Psoas muscle (tissue), 8 donors: ENCODE measurements at places on chromosomes 3 and 15. TPM values are rescaled to one million over a fixed set of nuclear protein-coding genes. Genes with fewer than 3 reads are reported as not detected.

The TGM4 gene
- not detected for total RNA-seq

The CHRNA7 gene
- total RNA-seq: 0.32 TPM

The REC114 gene
- not detected for total RNA-seq

The FAM174B gene
- 9.5 TPM for total RNA-seq

DNA sequence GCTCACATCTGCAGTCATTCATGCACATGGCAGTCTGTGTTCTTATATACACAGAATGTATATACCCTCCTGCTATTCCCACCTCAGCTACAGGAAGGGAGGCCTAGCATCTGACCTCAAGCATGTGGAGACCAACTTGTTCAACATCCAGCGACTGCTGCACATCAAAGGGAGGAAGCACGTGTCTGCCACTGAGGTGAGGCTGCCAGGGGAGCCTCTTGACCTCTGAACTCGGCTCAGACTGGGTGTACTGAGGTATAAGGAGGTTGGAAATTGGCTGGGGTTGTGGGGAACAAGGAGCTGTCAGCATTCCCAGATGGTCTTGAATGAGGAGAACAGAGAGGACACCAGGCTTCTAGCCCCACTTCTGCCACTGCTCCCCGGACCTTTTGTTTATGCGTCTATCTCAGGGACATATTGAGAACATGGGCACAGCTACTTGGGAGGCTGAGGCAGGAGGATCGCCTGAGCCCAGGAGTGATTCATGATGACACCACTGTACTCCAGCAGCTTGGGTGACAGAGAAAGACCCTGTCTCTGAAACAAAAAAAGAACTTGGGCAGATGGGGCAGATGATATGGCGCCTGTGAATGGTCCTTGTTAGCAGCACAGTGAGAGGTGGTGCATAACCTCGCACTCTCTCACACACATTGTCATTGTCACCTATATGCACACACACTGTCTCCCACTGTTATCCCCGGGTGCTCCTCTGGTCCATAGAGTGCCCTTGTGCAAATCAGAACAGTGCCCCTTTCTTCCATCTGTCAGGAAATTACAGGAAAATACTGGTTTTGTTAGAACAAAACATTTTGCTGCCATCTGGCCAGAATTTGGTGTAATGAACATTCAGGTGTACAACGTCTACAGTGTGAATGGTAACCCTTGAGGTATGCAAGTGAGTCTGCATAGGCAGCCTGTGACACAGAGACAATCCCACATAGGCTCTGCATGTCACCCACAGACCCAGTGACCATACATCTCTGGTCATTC is 5.4 kb downstream of the VILL start:
- DNase-seq: no peak

GRCh38 chr3:160450846-160451245 is 1.3 kb upstream of the TRIM59 start:
- DNase-seq: no peak

DNA sequence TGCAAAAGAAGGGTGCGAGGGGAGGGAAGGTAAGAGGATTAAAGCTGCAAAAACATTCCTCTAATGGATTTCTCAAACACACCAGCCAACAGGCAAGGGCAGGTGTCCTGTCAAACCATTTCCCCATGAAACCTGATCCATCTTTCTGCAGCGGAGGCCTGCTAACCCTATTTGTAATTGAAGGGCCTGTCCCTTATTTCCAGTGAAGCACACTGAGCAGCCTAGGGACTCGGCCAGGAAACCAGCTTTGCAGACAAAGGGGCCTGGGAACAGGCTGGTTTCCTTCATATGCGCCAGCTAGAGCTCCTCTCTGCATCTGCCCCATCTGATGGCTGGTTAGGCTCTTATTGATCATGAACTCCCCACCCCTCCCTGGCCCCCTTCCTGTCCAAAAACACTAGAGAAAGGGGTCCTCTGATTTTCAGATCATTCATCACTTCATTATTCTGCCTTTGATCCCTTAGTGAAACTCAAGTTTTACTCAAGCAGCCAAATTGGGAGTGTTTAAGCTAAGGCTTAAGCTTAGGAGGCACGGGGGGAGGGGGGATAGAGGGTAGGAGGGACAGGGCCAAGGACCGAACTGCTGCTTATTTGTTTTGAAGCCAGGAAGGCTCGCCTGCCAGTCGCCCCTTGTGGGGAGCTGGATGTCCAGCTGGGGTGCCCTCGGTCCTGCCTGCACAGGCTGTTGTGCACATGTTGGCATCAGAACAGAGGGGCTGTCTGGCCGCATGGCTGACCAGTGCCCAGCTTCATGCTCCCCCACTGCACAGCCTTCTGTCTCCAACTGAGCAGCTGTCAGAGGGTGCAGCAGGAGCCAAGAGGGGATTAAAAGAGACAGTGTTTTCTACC is 53.1 kb downstream of the BOC start:
- no peak for DNase-seq

DNA sequence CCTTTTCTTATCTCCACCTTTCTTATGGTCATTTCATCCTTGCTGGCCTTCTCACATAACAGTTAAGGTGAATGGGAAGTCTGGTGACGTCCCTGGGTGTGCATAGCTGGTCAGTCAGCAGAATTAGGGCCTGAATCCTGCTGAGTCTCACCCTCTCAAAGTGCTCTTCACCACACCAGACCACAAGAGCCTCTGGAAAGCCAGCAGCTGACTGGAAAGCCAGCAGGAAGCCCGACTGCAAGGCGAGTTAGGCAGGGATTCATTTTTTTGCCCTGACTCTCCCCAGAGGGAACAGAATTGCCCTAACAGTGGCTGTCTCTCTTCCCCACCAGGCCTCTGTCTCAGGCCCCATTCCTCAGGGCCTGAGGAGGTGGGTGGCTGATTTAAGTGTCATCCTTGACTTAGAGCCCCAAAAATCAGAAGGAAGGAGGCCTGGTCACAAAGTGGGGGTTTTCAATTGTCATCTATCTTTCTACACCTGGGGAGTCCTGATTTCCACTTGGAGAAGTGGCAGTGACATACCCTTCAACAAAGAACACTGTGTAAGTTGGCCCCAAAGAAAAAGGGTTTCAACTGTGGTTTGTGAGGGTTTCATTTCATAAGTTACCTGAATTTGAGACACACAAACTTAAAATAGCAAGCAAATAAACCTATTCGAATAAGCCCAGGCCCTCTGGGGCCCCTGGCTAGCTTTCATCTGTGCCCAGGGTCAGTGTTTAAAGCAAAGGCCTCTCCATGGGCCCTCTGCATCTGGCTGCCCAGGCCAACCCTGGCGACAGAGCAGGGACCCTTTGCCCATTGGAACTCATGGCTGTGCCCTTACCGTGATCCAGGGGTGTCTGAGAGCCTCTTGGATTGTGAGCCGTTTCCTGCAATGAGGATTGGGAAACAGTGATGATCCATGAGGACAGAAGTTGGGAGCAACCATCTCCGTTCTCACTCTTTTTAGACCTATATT is 90.5 kb upstream of the HERC1 start:
- no peak for DNase-seq

DNA sequence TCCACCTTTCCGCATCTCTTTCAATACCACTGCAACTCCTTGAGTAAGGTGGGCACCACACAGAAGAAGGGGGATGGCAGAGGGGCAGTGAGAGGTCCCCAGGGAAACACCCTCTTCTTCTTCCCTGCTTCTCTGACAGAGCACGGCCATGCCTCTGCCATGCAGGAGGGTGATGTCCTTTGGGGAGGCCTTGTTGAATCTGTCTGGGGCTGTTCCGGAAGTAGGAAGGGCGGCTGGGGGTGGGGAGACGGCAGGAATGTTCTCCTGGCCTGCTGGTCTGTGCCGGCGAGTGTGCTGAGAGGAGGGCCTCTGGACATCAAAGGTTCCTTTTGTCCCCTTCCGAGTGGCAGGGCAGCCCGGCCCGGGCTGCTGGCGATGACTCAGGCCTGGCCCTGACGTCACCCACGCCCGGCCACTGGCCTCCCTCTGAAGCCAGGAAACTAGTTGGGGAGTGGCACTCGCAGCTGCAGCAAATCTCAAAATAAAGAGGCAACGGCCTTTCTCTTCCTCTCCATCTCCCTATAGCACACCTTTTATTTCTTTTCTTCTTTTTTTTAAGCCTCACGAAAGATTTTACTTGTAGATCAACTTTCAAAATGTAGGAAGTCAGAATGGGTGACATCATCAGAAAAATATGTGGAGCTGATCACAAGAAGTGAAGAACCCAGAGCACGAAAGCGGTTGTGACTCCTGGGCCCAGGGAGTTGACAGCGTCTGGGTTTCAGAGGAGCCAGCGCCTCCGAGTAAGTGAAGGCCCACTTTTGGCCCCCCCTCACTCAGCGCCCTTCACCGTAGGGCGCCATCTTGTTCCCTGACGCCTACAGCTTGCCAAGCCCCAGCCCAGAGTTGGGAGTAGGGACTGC is at the start of gene ZBTB38:
ZBTB38 (plus strand) TSS at position 443 of the 863 bp plus-strand sequence. CDS start 73,885 bp downstream, outside the sequence.
- DNase-seq: peak; percentile 93

DNA sequence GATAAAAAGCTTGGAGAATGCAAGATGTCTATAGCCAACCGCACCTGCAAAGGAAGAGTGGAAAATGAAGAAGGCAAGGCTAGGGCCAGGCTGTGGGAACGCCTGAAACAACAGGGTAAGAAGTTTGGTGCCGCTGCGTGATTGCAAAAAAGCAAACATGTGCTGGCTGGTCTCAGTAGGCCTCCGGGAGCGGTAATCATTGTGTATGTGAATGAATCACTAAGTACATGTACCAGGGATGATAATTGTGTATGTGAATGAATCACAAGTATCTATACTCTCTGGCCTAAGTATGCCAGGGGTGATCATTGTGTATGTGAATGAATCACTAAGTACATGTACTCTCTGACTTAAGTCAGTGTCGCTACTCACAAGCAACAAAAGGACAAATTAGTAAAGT is 40.3 kb upstream of the PARL start:
- no peak for DNase-seq

DNA sequence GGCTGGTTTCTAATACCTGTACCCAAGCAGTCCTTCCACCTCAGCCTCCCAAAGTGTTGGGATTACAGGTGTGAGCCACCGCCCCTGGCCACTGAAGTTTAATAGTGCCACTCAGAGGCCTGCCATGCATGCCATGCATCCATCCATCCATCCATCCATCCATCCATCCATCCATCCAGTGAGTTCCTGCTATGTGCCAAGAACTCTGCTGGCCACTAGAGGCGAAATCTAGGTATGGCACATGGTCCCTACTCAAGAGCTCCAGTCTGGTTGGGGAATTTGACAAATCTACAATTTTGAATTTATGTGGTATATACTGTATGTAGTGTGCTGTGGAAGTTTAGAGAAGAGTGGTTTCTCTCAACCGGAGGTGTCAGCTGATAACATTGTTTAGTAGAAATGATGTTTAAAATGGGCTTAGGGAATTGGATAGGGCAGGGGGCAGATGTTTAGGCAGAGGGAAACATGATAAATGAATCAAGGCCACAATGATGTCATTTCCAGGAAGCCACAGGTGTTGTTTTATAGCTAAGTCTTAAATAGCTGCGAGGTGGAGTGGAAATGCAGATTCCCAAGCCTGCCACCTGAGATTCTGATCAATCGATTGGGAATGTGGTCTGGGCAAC is 384.4 kb upstream of the C2CD4B start:
- DNase-seq: no peak

GRCh38 chr3:70753572-70753971 is 441.1 kb upstream of the MDFIC2 start:
- no peak for DNase-seq

DNA sequence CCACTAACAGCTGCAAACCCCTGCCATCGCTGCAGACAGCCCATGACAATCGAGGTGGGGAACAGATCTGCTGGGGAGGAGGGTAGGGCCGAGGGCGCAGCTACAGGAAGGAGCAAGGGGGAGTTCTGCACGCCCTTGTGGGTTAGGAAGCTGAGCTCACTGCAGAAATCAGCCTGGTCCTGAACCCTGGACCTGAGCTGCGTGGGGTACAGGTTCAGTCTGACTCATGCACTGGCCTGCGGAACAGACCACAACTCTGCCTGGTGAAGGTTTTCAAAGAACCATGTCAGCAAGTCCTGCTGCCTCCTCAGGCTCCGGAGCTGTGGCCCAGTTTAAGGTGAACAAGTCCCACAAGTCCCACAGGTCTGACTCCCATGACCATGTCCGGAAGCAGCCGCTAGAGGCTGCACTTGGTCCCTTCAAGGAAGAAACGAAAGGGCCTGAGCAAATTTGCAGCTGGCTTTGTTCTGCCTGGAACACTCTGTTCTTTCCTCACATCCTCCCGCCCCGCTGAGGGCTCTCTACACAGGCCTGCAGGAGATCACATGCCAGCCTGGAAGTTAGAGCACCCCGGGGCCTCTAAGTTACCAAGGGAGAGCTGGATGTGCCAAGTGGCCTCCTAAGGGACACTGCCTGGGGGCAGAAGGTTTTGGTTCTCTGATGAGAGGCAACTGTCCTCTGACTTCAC is 49.4 kb upstream of the AKAP13 start:
- peak; percentile 93 for DNase-seq

- no peak for DNase-seq
These were observed 168.6 kb downstream of the STT3B start for GRCh38 chr3:31701286-31701685.

DNA sequence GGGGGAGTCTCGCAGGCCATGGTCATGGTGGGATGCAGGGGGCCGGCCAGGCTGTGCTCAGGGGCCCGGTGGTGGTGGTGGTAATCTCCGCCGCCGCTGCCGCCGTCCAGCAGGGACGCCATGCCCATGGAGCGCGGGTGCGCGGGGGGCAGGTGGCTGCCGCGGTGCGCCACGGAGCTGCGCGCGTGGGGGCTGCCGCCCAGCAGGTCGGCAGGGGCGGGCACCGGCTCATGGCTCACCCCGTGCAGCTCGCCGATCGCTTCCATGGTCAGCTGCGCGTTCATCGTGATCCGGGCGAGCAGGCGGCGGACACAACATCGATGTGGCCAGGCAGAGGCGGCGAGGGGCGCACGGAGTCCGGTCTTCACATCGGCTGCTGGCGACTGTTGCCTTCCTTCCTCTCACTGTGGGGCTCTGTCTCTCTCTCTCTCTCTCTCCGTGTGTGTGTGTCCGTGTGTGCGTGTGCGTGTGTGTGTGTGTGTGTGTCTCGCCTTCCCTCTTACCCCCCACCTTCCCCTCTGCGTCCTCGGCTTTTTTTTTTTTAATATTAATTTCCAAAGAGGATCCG is 451 bp downstream of the ONECUT1 start:
- no peak for DNase-seq

GRCh38 chr15:35376707-35377106 is 169.3 kb downstream of the DPH6 start:
- DNase-seq: no peak

GRCh38 chr15:84921121-84921520 is 36.7 kb downstream of the SLC28A1 start:
- DNase-seq: no peak

GRCh38 chr3:117814975-117815374 is 1105.4 kb downstream of the TUSC7 start:
- no peak for DNase-seq

DNA sequence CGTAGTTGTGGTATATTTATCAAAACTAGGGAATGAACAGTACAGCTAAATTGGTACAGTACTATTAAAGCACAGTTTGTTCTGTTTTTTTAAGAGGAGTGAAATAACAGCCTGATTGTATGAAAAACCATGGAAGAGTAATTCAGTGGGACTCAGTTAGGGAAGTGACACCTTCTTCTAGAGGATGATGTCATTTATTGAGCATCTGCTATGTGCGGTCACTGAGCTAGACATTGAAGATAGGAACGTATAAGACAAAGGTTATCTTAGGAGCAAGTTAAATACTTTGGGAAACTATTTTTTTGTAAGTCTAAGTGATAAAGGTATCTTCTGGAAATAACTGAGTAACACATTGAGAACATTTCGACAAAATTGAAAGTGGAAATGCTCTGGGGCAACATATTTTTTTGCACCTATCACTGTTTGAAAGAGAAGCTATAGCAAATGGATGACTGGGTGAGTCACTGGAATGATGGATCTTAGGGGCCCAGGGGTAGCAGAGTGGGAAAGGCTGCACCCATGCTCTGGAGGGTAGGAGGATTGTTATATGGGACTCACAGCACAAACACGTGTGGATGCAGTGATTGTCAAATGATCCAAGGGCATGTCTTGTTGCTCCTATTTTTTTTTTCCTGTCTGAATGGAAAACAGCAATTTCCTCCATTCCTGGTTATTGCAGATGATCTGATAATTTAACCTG is 43.0 kb downstream of the OXNAD1 start:
- DNase-seq: no peak
